ENCODE measurements at places on chromosomes 12 and 14.

- DNase-seq: no peak
Observed at GRCh38 chr12:45587877-45588533, 141.5 kb upstream of the ARID2 start.

DNA sequence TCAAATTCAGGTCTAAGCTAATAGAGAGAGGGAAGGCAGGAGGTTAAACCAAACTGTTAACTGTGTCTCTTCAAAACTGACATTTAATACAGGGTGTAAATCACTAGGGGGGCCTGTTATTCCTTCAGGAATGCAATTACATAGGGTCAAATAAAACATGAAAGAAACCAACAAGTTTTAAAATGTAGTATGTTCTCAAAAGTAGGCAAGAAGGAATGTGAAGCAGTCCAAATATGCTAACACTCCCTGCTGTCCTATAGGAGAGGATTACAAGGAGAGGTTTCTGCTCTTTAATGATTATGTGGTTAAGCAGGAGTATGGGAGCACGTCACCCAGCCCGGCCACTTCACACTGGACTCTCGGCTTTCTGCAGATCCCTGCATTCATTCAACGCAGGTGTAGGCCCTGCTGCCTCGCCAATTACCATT is 42.5 kb upstream of the BMP4 start:
- DNase-seq: peak; percentile 61

- no peak for DNase-seq
Observed at GRCh38 chr12:116878567-116879508, 2.4 kb downstream of the HRK start.

DNA sequence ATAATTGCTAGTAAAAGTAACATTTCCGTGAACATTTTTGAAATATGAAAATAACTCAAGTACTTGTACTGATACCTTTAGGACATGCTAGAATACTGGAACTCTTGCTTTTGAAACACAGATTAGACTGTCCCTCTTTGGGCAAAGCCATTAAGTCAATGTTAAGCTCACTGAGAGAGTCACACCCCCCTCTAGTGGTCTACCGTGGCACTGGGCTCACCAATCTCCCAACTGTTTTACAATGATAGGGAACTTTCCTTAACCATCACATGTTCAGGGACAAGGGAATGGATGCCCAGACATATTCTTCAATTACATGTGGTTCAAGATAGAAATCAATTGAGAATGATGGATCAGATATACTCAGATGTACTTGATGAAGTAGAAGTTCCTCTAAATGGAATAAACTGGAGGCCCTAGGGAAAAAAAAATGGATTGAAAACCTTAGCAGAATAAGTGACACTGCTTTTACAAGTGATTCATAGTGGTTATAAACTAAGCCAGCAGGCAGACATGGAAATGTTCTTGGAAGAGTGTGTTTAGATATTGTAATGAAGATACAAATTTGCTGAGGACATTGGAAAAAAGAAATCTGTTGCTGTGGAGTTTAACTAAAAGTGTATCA is 17.8 kb downstream of the NANOG start:
- peak; percentile 67 for DNase-seq

GRCh38 chr12:66693901-66694513 is 15.1 kb upstream of the GRIP1 start:
- peak; percentile 77 for DNase-seq
